ENCODE measurements at places on chromosomes 4 and X. TPM values are rescaled to one million over a fixed set of nuclear protein-coding genes. Genes with fewer than 3 reads are reported as not detected.
A peak's percentile ranks its signal among the peaks of the same experiment; 100 is the strongest.

DNA sequence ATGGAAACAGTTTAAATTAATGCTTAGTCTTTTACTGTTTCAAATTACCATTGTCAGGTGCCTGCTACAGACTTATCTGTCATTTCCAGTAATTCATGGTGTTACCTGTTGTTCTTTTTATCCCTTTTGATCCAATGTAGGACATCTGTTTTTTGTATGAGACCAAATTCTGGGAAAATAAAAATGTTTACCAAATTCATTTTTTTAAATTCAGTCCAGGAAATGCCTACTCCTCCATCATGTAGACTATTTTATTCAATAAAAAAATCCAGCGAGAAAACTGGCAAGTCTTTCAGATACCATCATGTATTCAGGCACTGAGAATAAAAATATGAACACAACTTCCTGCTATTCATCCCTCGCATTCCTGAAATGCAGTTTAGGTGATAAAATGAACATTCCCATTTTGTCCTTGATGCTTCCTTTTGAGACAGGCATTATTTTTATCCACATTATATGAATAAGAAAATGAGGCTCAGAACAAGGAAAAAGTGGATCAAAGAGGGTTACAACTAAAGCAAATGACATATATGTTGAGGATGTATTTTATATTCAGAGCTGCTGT is 584.2 kb downstream of the SPRY1 start:
- H3K36me3 ChIP-seq, result no peaks in the 10 kb centered on the region
- H3K27me3 ChIP-seq, result no peaks in the 10 kb centered on the region
- DNase-seq, result no peak
- no peaks in the 10 kb centered on the region for H3K4me1 ChIP-seq
- no peak overlapping the region for H3K4me3 ChIP-seq
- H3K27ac ChIP-seq, result no peak overlapping the region

- peaks cover 47% of the 10 kb centered on the region for H3K4me1 ChIP-seq
- no peaks in the 10 kb centered on the region for H3K27me3 ChIP-seq
Measured at GRCh38 chrX:40094900-40095582, 2.7 kb downstream of the BCOR start.

DNA sequence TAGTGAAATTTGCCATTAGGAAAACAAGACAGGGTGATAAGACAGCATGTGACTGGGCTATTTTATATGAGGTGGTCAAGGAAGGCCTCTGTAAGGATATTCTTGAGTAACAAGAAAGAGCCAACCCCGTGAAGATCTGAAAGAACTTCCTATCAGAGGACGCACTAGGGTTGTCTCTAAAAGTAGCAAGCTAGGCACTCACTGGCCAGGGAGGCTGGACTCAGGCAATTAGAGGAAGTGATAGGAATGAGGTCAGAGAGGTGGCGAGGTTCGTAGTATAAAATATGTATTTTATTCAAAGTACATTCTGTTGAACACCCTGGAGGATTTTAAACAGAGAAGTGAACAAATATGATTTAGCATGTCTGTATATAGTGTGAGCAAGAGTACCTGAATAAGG is 4.6 kb downstream of the BMPR1B start:
- H3K36me3 ChIP-seq, result no peaks in the 10 kb centered on the region
- no peak overlapping the region for H3K27ac ChIP-seq
- H3K4me3 ChIP-seq, result no peak overlapping the region
- no peak for DNase-seq
- peaks cover 15% of the 10 kb centered on the region for H3K27me3 ChIP-seq

GRCh38 chr4:102169345-102169744 is 175.9 kb downstream of the SLC39A8 start:
- H3K27me3 ChIP-seq, result no peaks in the 10 kb centered on the region
- no peak for DNase-seq
- no peaks in the 10 kb centered on the region for H3K4me1 ChIP-seq
- no peak overlapping the region for H3K27ac ChIP-seq

DNA sequence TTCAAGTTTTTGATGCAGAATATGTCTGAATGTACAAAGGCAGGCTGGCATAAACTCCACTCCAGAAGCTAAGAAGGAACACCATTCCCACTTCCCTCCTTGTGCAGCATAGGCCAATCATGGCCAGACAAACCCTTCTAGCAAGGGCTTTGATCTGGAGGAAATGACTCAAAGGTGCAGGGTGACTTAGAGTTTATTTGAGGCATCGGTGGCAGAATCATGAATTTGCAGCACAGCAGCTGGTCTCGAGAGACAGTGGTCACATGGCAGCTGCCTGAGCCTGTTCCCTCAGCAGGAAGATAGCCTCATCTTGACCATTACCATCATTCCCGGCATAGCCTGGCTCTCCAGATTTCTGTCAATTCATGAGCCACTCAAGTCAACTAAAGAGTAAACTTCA is 154.5 kb downstream of the ATP10D start:
- H3K4me3 ChIP-seq, result no peak overlapping the region
- no peak for DNase-seq
- H3K27me3 ChIP-seq, result no peaks in the 10 kb centered on the region
- no peak overlapping the region for H3K27ac ChIP-seq

DNA sequence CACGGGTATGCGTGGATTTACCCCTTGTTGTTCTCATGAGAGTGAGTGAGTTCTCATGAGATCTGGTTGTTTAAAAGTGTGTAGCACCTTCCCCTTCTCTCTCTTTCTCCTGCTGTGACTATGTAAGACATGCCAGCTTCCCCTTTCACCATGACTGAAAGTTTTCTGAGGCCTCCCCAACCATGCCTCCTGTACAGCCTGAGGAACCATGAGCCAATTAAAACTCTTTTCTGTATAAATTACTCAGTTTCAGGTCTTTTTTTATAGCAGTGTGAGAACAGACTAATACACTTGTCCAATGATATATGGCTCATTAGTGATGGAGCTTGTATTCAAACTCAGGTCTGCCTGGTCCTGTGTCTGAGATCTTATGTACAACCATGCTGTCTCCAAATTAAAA is 28.5 kb upstream of the RTL3 start:
- H3K27ac ChIP-seq, result no peak overlapping the region
- H3K4me1 ChIP-seq, result no peaks in the 10 kb centered on the region
- no peaks in the 10 kb centered on the region for H3K36me3 ChIP-seq

- no peaks in the 10 kb centered on the region for H3K36me3 ChIP-seq
- DNase-seq, result no peak
- no peak overlapping the region for H3K27ac ChIP-seq
- H3K4me3 ChIP-seq, result no peak overlapping the region
Measured at GRCh38 chr4:168131196-168131595, 38.9 kb downstream of the ANXA10 start.

GRCh38 chr4:31100536-31100935 is 380.4 kb downstream of the PCDH7 start:
- H3K36me3 ChIP-seq, result no peaks in the 10 kb centered on the region
- peak overlapping the region; percentile 25 for H3K27ac ChIP-seq
- no peak for DNase-seq
- H3K27me3 ChIP-seq, result no peaks in the 10 kb centered on the region

DNA sequence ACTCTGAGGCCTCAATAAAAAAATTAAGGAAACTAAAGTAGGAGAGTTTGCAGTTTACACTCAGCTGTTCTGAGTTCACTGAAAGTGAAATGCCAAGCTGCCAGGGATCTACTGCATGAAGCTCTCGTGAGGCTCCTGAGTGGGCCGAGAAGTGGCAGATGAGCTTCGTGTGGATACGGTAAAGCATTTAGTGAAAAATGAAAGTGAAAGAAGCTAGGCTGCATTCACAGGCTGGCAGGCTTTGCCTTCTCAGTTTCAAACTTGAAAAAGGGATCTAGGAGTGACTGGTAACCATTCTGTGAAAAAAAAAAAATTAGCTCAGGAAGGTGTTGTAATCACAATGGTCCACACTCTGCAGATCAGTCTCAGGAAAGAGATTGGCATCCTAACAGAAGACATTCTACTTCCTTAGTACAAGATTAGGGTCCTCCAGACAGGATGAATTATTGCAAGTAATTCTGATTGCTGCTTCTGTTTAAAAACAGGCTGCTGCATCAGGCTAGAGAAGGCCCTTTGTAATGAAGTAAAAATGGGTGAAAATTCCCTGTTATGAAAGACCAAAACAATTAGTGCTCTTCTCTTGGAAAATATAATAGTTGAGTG is 679.9 kb downstream of the RPA4 start:
- peak overlapping the region; percentile 32 for H3K4me3 ChIP-seq
- H3K4me1 ChIP-seq, result peaks cover 6% of the 10 kb centered on the region
- peak; percentile 65 for DNase-seq
- peak overlapping the region; percentile 61 for H3K27ac ChIP-seq

DNA sequence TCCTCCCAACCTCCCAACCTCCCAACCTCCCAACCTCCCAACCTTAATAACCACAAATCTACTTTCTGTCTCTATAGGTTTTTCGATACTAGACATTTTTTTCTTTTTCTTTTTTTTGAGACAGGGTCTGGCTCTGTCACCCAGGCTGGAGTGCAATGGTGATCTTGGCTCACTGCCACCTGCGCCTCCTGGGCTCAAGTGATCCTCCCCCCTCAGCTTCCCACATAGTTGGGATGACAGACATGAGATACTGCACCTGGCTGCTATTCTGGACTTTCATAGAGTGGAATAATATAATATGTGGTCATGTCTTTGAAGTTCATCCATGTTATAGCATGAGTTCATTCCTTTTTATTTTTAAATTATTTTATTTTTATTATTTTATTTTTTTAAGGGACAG is 39.5 kb upstream of the ZFX start:
- H3K4me1 ChIP-seq, result no peaks in the 10 kb centered on the region
- no peak for DNase-seq
- H3K27me3 ChIP-seq, result no peaks in the 10 kb centered on the region

DNA sequence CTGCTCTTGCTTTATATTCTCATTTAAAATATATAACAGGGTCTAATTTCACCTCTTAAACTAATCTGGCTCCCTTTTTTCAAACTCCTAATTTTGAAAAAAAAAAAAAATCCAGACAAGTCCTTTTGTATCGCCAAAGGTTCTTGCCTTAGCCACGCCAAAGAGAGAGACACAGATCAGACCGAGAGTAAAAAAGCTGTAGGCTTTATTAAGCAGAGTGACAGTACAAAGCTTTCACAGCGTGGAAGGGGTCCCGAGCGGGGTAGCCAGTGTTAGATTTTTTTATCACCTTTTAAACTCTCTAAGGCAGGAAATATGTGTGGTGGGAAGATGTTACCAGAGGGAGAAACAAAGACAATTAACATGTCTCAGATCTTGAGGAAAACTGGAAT is 54.1 kb downstream of the PAGE2 start:
- DNase-seq, result no peak
- H3K4me1 ChIP-seq, result no peaks in the 10 kb centered on the region
- H3K27ac ChIP-seq, result peak overlapping the region; percentile 8
- H3K27me3 ChIP-seq, result no peaks in the 10 kb centered on the region
- no peak overlapping the region for H3K4me3 ChIP-seq
- no peaks in the 10 kb centered on the region for H3K36me3 ChIP-seq

- H3K4me1 ChIP-seq, result no peaks in the 10 kb centered on the region
- H3K36me3 ChIP-seq, result no peaks in the 10 kb centered on the region
- no peaks in the 10 kb centered on the region for H3K27me3 ChIP-seq
- no peak for DNase-seq
Measured at GRCh38 chr4:108264693-108265092, 96.0 kb upstream of the LEF1 start.

DNA sequence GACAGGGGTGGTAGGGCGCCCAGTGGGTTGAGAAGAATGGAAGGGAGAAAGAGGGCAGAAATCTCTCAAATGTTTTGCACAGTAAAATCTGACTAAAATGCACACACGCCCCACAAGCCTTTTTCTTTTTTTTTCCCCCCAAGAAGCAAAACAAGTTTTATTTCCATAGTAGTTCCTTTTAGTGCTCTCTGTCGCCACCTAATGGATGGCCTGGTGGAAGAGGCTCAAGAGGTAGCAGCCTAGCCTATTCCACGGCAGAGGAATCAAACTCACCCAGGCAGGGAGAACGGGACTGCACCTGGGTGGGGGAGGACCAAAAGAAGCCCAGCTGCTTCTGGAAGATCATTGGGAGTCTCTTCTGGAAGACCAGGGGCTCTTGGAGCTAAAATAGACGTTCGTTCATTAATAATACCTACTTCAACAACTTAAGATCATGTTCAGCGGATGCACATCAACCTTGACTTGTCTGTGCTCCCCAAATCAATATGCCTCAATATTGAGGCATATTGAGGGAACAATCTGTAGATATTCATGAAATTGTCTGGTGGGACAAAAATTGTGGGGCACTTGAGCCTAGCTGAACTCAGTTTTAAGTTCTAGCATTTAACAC is 31.6 kb upstream of the IRAK1 start:
- peaks cover 34% of the 10 kb centered on the region for H3K4me1 ChIP-seq
- H3K4me3 ChIP-seq, result no peak overlapping the region
- peak overlapping the region; percentile 74 for H3K27ac ChIP-seq
- peak; percentile 83 for DNase-seq

GRCh38 chr4:95638920-95639501 is 90.2 kb upstream of the UNC5C start:
- H3K4me3 ChIP-seq, result no peak overlapping the region
- H3K27ac ChIP-seq, result no peak overlapping the region
- peaks cover 4% of the 10 kb centered on the region for H3K4me1 ChIP-seq
- no peaks in the 10 kb centered on the region for H3K36me3 ChIP-seq
- DNase-seq, result no peak
- no peaks in the 10 kb centered on the region for H3K27me3 ChIP-seq

GRCh38 chr4:139977838-139978609 is 176.0 kb downstream of the MAML3 start:
- no peak overlapping the region for H3K4me3 ChIP-seq
- peaks cover 23% of the 10 kb centered on the region for H3K4me1 ChIP-seq
- no peaks in the 10 kb centered on the region for H3K27me3 ChIP-seq
- H3K36me3 ChIP-seq, result no peaks in the 10 kb centered on the region
- H3K27ac ChIP-seq, result no peak overlapping the region
- no peak for DNase-seq

- no peak overlapping the region for H3K4me3 ChIP-seq
- no peak for DNase-seq
- no peaks in the 10 kb centered on the region for H3K36me3 ChIP-seq
- H3K4me1 ChIP-seq, result no peaks in the 10 kb centered on the region
- H3K27me3 ChIP-seq, result no peaks in the 10 kb centered on the region
Measured at GRCh38 chr4:26762650-26763049, 98.0 kb upstream of the STIM2 start.

DNA sequence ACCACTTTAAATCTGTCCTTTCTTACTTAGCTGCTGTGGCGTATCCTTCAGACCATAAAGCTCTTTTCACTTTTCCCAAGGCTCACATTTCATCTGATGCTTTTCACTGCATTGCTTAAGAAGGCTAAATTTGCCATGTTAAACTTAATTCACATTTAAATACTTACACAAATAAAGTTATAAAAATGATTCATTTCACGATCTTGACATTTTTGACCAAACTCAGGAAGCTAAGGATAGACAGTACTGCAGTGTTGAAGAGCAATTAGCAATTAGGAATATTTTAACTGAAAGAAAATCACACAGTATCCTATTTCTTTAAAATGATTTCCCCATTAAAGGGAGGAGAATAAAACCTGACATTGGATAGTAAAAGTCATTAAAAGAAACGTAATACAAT is 1038.6 kb downstream of the STPG2 start:
- no peak overlapping the region for H3K4me3 ChIP-seq
- H3K27me3 ChIP-seq, result no peaks in the 10 kb centered on the region
- H3K36me3 ChIP-seq, result no peaks in the 10 kb centered on the region
- H3K4me1 ChIP-seq, result no peaks in the 10 kb centered on the region
- no peak overlapping the region for H3K27ac ChIP-seq
- DNase-seq, result no peak

GRCh38 chr4:120105472-120105871 is 38.8 kb upstream of the MAD2L1 start:
- H3K36me3 ChIP-seq, result no peaks in the 10 kb centered on the region
- H3K27me3 ChIP-seq, result no peaks in the 10 kb centered on the region
- no peaks in the 10 kb centered on the region for H3K4me1 ChIP-seq
- no peak for DNase-seq

ADH1B gene
- total RNA-seq, result 270 TPM

F11 gene
- total RNA-seq, result 0.14 TPM

RAB40A gene
- total RNA-seq, result 0.95 TPM

NEIL3 gene
- 0.27 TPM for total RNA-seq

WDR17 gene
- 4.8 TPM for total RNA-seq

ZNF41 gene
- 8.4 TPM for total RNA-seq

ACE2 gene
- total RNA-seq, result 0.33 TPM

DUX4 gene
- total RNA-seq, result not detected

HPGD gene
- 232 TPM for total RNA-seq

Data from sigmoid colon (tissue), 7 donors.